ENCODE measurements at places on chromosomes 12 and 14.

DNA sequence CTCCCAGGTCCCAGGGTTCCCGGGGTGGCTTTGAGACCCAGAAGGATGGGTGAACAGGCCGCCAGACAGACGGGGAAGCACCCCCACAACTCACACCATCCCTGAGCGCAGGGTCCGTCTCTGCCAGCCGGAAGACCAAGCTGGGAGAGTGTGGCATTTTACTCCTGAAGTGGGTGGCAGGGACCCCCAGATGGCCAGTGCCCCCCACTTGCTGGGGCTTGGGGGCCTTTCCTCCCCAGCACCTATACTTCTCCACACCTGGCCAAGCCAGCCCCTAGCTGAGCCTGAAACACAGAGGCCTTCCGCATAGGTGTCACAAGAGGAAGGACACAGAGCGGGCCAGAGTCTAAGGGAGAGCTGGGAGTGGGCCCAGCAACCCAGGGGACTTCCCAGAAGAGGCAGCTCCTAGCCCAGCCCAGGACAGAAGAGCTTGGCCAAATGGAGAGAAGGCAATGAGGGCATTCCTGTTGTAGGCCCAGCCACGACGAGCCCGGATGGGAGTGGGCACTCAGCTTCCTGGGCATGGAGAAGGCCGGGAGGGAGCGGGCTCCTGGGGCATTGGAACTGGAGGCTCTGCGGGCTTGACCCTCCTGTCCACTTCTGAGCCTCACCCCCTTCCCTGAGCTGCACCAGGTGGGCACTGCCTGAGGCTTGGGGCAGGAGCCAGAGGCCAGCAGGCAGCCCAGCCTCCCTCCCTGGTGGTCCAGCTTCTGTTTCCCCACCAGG, 3.3 kb downstream of the AHNAK2 start:
- ATAC-seq, result no peak

- ATAC-seq, result peak; percentile 81
These were observed 63.6 kb downstream of the TTLL5 start for GRCh38 chr14:75724414-75725204.

GRCh38 chr12:129530984-129531383, 372.8 kb downstream of the TMEM132D start:
- ATAC-seq, result no peak

GRCh38 chr12:21429994-21430393, 7.5 kb upstream of the PYROXD1 start:
- no peak for ATAC-seq

DNA sequence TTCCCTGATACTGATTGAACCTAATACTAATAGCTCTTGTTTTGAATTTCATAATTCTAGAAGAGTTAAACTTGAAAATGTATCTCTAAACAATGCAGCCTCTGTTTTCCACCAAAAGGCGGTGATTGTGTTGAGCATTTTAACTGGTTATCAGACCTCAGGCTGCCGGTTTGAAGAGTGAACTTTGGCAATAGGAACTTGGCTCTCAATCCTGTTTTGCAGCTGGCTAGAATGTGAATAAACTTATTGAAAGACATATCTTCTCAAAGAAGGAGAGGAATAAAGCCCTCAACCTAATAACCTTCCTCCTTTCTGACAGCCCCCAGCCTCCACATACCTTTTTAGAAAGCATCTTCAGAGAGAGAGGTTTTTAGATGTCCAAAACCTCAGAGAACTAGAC, 105.4 kb downstream of the SRGAP1 start:
- no peak for ATAC-seq

- ATAC-seq, result no peak
These were observed 133.2 kb downstream of the ANO4 start for GRCh38 chr12:100927826-100928225.

GRCh38 chr14:73241481-73242165, 4.3 kb downstream of the PAPLN start:
- no peak for ATAC-seq

DNA sequence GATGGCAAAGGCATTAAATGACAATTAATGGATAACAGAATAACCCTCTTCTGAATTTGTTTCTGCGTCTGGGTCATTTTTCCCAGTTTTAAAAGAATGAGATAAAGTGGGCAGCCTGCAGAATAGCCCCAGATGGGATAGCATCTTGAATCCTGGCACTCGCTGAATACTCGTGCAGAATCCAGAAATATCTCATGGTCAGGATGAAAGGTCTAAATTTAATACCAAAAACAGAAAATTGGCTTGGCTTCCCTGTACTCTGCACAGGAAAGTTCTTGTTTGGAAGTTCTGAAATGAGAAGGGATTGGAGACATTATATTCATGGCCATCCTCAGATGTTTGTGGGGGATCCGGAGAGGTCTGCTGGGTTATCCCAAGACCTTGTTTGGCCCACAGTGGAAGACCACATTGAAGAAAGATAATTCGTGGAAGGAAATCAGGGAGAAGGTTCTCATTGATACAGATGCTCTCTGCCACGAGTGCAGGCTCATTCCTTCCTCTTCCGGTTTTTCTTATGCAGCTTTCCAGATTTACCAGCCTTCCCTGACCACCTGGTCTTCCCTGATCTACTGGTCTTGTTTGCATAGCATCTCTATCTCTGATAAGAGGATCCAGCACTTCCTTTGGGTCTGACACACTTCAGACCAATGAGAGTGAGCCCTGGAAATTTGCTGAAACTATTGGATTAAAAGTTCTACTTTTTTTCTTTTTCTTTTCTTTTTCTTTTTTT, 6.0 kb upstream of the IFT81 start:
- no peak for ATAC-seq

- ATAC-seq, result peak; percentile 92
These were observed 9.7 kb downstream of the MPHOSPH9 start for GRCh38 chr12:123223241-123223668.

- no peak for ATAC-seq
These were observed 1.1 kb downstream of the ATXN3 start for GRCh38 chr14:92105073-92105892.

DNA sequence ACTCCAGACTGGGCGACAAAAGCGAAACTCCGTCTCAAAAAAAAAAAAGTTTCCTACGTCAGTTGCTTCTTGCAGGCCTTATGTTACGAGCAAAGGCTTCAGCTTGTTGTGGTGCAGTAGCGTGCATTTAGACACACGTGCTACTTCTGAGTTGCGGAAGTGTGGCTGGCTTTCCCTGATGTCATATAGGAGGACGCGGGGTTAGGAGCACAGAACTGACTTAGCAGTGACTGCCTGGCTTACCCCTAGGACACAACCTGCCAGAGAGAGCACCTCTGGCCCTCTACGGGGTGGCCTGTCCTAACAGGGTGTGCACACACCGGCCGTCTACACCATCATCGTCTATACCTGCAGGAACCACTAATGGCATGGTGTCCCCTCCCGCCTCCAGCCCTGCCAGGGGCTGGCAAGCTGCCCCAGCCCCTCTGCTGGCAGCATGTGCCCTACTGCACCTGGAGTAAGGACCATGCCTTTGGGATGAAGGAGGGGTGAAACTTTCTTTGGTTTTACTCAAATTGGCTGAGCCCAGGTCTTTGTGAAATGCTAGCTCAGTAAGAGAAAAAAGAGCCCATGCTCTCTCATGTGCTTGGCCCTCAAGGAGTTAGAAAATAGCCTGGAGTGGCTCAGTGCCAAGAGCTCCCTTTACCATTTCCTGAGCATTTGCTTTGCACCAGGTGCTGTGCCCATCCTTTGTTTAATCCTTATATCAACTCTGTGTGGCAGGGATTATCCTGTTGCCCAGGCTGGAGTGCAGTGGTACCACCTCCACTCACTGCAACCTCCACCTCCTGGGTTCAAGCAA, 1.7 kb upstream of the GPR68 start:
- ATAC-seq, result peak; percentile 58

- no peak for ATAC-seq
These were observed 41.2 kb downstream of the RAB21 start for GRCh38 chr12:71795901-71796300.

DNA sequence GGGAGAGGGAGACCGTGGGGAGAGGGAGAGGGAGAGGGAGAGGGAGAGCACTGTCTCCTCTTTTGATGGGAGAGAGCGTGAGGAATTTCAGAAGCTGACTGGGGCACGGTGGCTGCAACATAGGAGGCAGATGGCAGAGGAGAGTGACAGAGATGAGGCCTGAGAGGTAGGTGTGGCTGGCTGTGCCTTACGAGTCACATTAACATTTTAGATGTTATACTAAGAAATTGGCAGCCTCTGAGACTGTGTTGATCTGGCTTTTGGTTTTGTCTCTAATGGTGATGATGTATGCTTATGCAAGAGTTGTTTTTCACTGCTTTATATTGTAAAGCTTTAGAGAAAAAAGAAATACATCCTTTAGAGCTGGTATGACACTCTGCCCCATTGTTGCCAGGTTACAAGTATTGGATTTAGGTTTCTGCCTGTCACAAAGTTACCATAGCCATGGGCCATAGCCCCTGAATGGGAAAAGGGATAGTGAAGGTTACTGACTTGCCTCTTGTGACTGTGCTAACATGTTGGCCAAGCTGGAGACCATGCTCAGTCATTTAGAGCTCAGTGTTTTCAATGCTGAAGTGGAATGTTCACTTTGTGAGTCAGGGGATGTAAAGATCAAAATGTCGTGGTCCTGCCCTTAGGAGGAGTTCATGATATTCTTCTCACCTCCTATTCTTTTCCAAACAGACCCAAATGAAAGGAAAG, 186.2 kb downstream of the SYNE2 start:
- ATAC-seq, result peak; percentile 38

- no peak for ATAC-seq
These were observed 85.3 kb downstream of the SCARB1 start for GRCh38 chr12:124778411-124778810.

DNA sequence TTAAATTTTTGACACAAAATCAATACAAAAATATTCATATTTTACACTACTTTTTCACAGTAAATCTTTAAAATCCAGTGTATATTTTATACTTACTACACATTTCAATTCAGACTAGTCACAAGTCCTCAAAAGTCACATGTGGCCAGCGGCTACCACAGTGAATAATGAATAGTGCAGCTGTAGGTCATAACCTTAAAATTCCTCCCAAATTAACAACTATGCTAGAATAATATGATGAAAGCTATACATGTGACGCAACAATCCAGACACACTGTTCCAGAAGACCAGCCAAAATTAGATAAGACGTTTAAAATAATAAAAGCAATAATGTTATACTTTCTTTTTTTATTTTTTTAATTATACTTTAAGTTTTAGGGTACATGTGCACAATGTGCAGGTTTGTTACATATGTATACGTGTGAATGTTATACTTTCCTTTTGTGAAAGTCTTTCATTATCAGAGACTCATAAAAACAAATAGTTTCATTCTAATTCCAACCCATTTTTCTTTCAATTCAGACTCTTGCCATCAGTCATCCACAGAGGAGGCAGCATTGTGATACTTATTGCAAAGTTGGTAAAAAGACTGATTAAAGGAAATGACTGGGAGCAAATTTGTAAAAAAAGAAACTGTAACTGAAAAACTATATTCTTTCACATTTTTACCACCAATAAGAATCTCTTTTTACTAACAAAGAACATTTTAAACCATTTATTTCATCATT, 67.0 kb downstream of the C2CD5 start:
- ATAC-seq, result no peak

- ATAC-seq, result no peak
These were observed 4.4 kb downstream of the WNT5B start for GRCh38 chr12:1633459-1633858.

- no peak for ATAC-seq
These were observed 97.2 kb upstream of the PSMC1 start for GRCh38 chr14:90159146-90159545.

DNA sequence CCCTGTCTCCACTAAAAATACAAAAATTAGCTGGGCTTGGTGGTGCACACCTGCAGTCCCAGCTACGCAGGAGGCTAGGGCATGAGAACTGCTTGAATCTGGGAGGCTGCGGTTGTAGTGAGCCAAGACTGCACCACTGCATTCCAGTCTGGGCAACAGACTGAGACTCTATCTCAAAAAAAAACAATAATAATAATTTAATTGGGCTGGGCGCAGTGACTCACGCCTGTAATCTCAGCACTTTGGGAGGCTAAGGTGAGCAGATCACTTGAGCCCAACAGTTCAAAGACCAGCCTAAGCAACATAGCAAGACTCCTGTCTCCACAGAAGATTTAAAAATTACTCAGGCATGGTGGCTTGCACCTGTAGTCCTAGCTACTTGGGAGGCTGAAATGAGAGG, 26.7 kb downstream of the CBX5 start:
- no peak for ATAC-seq

GRCh38 chr12:99253068-99253467, 394.5 kb upstream of the GARIN6 start:
- ATAC-seq, result no peak

- no peak for ATAC-seq
These were observed 688 bp downstream of the ULK1 start for GRCh38 chr12:131894981-131895639.

- ATAC-seq, result no peak
These were observed 80.9 kb downstream of the DAD1 start for GRCh38 chr14:22508150-22508457.

GRCh38 chr14:81859046-81859445, 325.4 kb upstream of the SEL1L start:
- no peak for ATAC-seq

- ATAC-seq, result no peak
These were observed 61.7 kb upstream of the DDX11 start for GRCh38 chr12:31011746-31012566.

GRCh38 chr12:131487388-131488124, 223.3 kb upstream of the SFSWAP start:
- ATAC-seq, result no peak

DNA sequence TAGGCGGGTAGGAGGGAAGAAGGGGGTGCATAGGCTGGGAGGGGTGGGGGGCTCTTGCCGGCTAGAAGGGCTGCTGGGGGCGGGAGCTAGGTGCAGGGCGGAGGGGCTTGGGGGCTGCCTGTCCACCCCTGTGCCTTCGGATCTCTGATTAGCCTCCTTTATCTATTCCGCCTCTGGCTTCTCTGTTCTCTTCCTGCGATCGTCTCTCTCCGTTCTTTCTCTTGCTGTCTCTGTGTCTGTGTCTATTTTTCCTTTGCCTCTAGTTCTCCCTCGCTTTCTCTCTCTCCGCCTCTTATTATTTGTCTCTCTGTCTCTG, 166.7 kb upstream of the LHX5 start:
- no peak for ATAC-seq

GRCh38 chr14:104981699-104982541, 3.7 kb upstream of the CLBA1 start:
- no peak for ATAC-seq

DNA sequence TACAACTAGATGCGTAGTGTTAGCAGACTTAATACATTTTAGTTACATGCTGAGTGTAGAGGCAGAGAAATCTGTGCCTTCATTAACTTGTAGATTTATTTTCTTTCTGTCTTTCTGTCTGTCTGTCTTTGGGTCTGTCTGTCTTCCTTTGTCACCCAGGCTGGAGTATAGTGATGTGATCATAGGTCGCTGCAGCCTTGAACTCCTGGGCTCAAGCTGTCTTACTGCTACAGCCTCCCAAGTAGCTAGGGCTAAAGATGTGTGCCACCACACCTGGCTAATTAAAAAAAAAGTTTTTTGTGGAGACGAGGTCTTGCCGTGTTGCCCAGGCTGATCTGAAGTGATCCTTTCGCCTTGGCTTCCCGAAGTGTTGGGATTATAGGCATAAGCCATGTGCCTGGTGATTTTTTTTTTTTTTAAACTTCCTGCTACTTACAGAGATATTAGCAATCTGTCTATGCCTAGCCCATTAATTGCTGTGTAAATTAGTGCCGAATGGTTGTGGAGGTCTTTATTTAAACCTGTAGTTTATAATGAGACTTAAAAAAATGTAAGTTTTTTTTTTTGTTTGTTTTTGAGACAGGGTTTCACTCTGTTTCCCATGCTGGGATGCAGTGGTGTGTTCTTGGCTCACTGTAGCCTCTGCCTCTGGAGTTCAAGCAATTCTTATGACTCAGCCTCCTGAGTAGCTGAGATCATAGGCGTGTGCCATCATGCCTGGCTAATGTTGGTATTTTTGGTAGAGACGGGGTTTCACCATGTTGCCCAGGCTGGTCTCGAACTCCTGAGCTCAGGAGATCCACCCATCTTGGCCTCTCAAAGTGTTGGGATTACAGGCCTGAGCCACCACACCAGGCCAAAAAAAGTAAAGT, 22.8 kb downstream of the ERC1 start:
- no peak for ATAC-seq

Data from activated CD4-positive, CD25-positive, alpha-beta regulatory T cell treated with anti-CD3 and anti-CD28 coated beads, Interleukin-2, amount 50 U/mL, for 24 hours (primary cell).